ENCODE measurements at places on chromosomes 6 and 20.

GRCh38 chr6:43584892-43585570 lies 9.0 kb downstream of the POLH start:
- DNase-seq: no peak

DNA sequence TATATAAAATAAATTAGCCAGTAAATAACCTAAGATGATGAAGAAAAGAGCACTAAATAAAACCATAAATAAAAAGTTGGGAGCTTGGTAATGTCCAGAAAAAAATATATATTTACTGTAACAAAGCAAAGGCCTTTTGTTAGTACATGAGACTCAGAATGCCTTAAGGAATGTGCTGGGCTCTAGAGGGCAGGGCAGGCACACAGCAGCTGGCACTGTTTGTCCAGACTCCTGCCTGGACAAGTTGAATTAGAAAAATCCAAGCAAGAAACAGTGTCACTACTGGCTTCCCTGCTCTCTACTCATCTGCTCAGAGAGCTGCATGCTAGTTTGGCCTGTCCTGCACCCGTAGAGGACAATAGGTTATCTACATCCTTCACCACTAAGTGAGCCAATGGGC lies 8.8 kb downstream of the DEFB129 start:
- DNase-seq: no peak

- DNase-seq: no peak
Observed at GRCh38 chr6:146336191-146336590, 207.4 kb upstream of the RAB32 start.

GRCh38 chr6:130680116-130680515 lies 147.1 kb upstream of the SMLR1 start:
- DNase-seq: no peak

DNA sequence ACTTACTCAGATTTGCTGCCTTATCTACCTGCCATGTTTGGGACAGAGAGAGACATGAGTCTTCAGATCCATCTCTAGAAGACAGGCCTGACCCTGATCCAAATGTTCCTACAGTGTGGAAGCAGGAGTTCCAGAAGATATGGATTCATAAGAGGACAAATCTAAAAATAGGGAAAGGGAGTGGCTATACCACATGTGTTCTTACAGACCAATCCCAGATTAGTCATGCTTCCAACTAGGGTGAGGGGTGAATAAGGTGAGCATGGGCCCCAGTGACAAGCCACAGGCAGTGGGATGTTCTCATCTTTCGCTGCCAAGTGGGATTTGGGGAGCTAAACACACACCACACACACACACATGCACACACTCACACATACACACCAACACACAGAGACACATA lies 670.7 kb upstream of the CITED2 start:
- no peak for DNase-seq

- no peak for DNase-seq
Observed at GRCh38 chr6:162868397-162868796, 140.6 kb downstream of the PACRG start.

DNA sequence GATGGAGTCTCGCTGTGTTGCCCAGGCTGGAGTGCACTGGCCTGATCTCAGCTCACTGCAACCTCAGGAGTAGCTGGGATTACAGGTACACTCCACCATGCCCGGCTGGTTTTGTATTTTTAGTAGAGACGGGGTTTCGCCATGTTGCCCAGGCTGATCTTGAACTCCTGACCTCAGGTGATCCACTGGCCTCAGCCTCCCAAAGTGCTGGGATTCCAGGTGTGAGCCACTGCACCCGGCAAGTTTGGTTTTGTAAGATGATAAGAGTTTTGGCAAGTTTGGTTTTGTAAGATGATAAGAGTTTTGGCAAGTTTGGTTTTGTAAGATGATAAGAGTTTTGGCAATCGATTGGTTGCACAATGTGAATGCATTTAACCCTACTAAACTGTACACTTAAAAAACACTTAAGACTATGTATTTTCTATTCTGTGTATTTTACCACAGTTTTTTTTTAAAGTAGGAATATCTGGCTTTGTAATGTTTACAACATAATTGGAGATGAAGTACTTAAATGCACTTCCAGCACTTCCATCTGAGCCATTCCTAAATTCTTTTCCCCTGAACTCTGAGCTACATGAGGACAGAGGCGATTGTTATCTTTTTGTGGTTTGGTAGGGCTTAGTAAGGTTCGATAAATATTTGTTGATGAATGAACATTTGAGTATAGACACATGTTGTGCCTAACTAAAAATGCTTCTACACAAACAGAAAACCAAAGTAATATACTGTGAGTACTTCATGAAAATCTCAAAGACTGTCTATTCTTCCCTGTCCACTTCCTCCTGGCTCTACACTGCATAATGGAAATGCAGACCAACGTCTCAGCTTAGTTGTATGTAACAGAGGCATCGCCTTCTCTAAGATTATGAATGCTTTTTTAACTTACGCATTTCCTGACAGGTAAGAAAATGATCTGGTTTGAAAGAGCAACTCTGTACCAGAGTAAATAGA lies 18.8 kb downstream of the SAMHD1 start:
- no peak for DNase-seq

DNA sequence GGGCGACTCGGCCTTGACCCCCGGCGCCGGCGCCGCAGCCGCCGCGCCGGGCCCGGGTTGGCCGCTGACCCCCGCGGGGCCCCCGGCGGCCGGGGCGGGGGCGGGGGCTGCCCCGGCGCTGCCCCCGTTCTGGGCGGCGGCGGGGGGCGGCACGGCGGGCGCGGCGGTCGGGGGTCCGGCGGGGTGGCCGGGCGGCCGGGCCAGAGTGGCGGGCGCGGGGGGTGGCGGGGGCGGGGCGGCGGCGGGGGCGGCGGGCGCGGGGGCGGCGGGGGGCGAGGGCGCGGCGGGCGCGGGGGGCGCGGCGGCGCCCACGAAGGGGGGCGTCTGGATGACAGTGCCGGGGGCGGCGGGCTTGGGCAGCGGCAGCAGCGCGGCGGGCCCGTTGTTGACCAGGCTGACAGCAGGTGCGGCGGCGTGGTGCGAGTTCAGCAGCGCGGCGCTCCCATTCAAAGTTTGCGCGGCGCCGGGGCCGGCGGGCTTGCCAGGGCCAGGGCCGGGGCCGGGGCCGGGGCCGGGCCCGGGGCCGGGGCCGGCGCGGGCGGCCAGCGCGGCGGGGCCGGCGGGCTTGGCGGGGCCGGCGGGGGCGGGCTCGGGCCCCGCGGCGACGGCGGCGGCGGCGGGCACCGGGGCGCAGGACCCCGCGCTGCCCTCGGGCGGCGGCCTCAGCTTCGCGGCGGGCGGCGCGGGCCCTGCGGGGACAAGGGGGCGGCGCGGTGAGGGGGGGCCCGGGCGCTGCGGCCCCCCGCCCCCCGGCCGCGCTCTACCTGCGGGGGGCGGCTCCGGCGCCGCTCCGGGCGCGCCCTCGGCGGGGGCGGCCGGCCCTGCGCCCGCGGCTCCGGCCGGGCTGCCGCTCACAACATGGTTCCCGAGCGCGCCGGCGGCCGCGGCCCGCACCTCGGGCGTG lies 659 bp downstream of the TAF4 start:
- no peak for DNase-seq

- DNase-seq: no peak
Observed at GRCh38 chr6:112781241-112781640, 434.1 kb downstream of the RFPL4B start.

DNA sequence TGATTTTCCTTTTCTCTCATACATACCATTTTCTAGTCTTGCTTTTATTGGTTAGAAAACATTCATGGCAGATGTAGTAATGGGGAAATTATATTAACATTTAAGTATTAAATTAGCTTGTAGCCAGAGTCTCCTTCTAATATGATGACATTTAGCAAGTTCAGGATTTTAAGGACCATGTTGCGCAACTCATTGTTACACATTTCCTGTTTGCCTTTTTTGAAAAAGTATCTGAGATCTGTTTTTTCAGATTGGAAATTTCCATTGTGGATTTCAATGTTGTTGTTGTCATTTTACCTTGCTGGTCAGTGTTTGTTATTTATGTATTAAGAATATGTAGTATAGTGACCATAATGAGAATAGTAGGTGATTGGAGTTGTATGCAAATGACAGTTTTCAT lies 38.7 kb downstream of the CDKAL1 start:
- DNase-seq: no peak

DNA sequence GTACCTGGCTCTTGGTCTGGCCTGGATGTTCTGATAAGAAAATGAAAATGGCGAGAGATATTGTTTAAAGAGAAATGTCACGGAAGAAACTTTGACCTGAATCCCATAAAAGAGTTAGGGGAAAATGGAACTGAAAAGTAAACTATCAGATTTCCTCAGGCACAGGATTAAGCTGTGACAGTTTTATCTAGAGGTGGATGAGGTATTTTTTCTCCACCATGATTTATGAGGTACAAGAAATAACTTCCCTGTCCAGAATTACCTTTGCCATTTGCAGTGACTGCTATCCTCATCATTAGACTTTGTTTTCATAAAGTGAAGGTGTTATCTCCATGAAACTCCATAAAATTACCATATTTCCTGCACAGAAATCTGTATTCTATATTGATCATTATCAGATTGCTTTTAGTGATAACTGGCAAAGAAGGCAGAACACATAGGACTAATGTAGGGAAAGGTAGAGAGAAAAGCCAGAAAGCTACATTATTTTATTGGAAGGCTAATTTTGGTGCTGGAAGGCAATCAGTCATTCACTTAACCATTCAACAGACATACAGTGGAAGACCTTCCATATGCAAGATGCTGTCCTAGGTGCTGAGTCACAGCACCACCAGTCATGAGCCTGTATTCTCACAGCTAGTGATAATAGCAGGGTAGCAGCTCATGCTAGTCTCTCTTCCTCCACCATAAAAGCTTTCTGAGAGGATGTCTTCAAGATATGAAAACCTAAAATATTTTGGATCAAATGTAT lies 427.3 kb upstream of the CITED2 start:
- DNase-seq: no peak

- no peak for DNase-seq
Observed at GRCh38 chr6:52543262-52543661, 33.6 kb downstream of the TRAM2 start.

GRCh38 chr6:51019806-51020205 lies 201.1 kb downstream of the TFAP2B start:
- DNase-seq: no peak

GRCh38 chr20:17298171-17298570 lies 71.3 kb downstream of the PCSK2 start:
- no peak for DNase-seq

- DNase-seq: no peak
Observed at GRCh38 chr6:119313937-119314884, 35.4 kb downstream of the MAN1A1 start.

DNA sequence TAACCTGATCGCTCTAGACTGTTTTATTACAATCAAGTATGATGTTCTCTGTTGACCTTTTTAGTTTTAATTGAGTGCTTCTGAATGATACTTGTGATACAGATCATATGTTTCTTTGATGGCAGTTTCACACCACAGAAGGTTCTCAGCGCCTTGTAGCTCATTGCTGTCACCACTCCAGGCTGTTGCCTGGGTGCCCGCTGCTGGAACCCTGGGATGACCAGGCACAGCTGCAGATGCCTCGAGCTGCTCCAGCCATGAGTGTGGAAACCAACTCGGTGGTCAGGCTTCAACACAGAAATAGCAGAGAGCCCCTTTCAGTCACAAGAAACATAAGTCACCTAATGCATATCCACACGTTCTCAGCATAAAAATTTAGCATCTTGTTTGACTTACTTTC lies 112.7 kb downstream of the RPP40 start:
- DNase-seq: peak; percentile 40

GRCh38 chr6:90860822-90861601 lies 274.1 kb upstream of the MAP3K7 start:
- no peak for DNase-seq

GRCh38 chr6:129104131-129104530 lies 221.2 kb downstream of the LAMA2 start:
- no peak for DNase-seq

DNA sequence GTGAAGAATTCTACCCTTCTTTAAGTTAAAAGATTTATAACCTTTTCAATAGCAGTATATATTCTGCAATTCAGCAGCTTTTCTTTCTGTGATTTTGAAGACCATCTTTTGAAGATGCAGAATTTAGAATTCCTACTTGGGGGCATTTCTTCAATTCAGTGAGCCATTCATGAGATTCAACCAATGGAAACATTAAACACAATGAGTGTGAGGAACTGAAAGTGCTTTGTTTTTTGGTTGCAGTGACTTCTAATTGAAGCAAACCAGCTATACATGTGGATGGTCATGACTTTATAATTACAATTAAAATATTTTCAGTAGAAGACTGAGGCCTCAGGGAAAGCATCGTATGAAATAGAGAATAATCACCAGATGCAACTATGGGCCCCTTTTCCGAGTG lies 108.3 kb downstream of the CARMIL1 start:
- no peak for DNase-seq

DNA sequence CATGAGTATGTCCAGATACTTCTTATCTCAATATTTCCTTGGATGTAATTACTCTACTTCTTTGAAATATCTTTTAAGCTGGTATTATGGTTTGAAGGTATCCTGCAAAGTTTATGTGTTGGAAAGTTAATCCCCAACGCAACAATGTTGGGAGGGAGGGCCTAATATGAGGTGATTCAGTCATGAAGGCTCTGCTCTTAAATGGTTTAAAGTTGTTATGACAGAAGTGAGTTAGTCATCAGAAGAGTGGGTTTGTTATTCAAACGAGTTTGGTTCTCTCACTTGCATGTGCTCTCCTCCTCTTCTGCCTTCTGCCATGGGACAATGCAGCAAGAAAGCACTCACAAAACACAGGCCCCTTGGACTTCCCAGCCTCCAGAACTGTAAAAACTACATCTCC lies 176.3 kb downstream of the KCNQ5 start:
- no peak for DNase-seq

- DNase-seq: no peak
Observed at GRCh38 chr6:31597006-31597405, 4.2 kb upstream of the NCR3 start.

DNA sequence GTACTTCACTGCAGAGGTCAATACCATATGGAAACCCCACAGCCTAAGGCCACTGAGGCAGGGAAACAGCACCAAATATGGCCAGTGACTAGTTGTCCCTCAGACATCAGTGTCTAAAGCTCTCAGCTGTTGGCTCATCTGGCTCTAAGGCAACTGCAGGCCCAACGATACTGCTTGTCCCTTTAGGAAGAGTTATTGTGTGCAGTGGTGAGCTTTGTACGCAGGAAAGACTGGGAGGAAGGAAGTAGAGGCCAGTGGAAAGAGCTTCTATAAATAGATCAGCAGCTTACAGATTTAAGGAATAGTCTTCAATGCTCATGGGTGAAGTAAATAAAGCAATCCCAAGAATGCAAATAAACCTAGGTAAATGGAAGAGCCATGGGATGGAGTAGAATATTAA lies 29.3 kb downstream of the DNAAF9 start:
- DNase-seq: no peak

- peak; percentile 43 for DNase-seq
Observed at GRCh38 chr6:163948250-163948649, 533.7 kb downstream of the QKI start.

DNA sequence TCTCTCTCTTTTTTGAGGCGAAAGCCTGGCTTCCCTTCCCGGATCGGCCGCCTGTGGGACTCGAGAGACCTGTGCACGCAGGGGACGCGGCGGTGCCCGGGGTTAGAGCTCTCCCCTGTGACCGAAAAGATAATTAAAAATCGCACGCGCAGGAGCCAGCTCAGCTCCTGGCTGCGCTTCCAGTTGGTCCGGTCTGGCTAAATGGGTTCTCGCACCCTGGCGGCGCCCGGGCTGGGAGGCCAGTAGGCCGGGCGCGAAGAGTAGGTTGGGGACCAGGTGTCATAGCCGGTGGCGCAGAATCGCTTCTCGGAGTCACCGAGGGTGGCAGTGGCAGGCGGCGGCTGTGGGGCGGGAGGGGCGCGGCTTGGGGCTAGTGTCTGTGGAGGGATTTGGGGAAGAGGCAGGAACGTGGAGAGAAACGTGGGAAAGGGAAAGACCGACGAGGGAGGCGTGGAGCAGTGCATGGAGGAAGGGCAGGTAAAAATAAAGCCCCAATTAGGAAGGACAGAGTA lies 41.9 kb upstream of the SUPT3H start:
- DNase-seq: no peak
